Activated CD4-positive, alpha-beta T cell treated with anti-CD3 and anti-CD28 coated beads, Interleukin-2, Interleukin-4, amounts not matched to agents 100 ng/mL and 50 ng/mL, durations not matched to agents 16 hours and 8 hours (primary cell): ENCODE measurements at places on chromosomes 13 and 19.
A peak's percentile ranks its signal among the peaks of the same experiment; 100 is the strongest.

DNA sequence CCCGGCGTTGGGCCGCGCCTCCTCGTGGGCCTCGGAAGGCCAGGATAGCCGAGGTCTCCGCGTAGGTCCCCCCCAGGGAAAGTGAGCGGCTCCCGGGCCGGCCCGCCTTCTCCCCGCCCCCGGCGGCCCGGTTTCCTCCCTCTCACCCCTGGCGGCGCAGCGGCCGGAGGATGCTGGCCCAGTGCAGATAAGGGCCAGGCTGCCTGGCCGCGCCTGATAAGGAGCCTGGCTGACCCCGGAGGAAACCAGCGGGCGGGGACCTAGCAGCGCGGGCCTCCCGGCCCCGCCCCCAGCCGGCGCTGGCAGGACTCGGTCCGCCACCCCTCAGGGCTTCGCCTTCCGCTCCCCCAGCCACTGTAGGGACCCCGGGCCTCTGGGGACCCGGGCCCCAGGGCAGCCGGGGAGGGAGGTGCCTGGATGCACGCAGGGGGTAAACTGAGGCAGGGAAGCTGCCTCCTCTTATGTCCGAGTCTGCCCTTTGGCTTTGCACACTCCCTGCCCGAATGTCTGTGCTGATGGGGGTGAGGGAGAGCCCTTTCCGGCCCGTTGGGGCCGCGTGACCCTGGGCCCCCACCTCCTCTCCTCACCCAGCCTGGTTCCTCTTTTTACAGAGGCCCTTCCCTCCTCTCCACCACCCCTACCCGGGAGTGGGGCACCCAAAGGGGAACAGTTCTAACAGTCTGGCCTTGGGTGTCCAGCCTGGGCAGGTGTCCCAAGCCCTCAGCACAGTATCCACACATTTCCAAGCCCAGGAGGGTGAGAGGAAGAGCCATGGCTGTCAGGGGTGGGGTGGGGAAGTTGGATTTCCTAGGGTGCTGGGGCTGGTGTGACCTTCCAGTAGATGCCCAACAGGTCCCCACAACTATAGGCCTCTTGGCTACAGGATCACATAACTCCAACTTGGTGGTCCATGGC, at the start of gene LYL1:
LYL1 (minus strand) TSS at position 193 of the 915 bp plus-strand sequence. CDS start 1,687 bp downstream, outside the sequence.
- DNase-seq, result no peak

DNA sequence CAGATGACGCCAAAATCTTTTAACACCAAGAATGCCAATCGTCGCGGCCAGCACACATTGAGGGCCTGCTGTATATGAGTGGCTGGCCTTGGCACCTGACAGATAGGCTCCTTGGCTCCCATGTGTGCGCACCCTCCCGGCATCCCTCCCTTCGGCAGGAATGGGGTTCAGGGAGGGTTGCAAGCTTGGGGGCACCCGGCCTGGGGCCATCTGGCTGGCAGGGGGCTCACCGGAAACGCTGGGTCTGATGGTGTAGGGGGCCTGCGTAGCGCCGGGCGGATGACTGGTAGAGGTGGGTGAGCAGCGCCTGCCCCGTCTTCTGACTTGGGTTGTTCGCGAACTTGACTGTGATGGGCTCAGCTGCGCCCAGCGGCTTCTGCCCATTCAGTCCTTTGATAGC, 22.4 kb downstream of the PRKCSH start:
- DNase-seq, result no peak

DNA sequence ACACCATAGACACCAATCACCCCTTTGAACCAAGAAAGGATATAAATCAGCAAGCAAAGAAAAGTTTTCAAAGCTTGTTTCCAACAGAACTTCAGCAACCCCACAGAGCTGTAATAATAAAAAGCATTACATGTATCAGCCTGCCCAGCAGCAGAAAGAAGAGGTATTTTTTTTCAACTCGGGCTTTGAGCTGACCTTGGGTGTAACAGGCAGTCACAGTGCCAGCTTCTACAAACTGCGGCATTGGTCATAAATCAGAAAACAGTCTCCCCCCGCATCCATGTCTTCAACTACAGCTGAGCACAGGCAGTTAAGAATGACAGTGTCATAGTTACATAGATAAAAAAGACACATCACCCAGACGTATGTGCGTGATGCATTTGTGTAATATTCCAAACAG, 671.0 kb upstream of the SLITRK1 start:
- no peak for DNase-seq

GRCh38 chr13:76461484-76461883, 424.7 kb downstream of the KCTD12 start:
- no peak for DNase-seq

GRCh38 chr13:90397503-90397902, 950.0 kb upstream of the MIR17HG start:
- DNase-seq, result no peak

GRCh38 chr19:51552996-51553725, 17.9 kb upstream of the ZNF175 start:
- DNase-seq, result peak; percentile 23

- no peak for DNase-seq
These were observed 128.5 kb downstream of the KDM4B start for GRCh38 chr19:5097331-5097930.

GRCh38 chr19:38830039-38830733, 1.4 kb downstream of the ECH1 start:
- no peak for DNase-seq
